ENCODE measurements at places on chromosomes 16 and 17.

- DNase-seq, result no peak
Observed at GRCh38 chr16:31134625-31135534, 647 bp downstream of the PRSS8 start.

DNA sequence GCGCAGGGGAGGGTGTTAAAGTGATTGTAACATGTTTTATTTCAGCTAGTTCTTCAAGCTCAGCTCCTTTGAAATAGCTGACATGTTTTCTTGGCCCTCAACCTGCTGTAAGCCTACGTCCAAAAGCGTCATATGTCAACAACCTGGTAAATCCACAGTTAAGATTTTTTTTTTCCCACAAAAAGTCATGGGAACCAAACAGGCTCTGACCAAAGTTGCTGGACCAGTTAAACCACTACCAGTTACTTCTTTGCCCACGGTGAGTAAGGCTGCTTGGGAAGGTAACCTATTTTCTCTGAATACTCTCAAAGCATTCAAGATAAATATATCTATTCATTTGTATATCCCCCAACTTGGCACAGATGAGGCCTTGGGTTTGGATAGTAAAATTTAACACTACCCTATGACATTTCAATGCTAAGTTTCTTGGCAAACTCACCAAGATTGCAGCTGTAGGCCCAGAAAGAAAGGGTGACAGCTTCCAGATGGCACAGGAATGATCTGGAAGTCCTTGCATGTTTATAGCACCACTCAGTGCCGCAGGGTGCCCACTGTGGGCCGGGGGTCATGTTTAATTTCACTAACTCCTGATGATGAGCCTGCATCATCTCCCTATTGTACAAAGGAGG is 166.2 kb downstream of the XYLT1 start:
- no peak for DNase-seq

GRCh38 chr17:17207998-17208397 is 1.9 kb upstream of the PLD6 start:
- DNase-seq, result no peak

DNA sequence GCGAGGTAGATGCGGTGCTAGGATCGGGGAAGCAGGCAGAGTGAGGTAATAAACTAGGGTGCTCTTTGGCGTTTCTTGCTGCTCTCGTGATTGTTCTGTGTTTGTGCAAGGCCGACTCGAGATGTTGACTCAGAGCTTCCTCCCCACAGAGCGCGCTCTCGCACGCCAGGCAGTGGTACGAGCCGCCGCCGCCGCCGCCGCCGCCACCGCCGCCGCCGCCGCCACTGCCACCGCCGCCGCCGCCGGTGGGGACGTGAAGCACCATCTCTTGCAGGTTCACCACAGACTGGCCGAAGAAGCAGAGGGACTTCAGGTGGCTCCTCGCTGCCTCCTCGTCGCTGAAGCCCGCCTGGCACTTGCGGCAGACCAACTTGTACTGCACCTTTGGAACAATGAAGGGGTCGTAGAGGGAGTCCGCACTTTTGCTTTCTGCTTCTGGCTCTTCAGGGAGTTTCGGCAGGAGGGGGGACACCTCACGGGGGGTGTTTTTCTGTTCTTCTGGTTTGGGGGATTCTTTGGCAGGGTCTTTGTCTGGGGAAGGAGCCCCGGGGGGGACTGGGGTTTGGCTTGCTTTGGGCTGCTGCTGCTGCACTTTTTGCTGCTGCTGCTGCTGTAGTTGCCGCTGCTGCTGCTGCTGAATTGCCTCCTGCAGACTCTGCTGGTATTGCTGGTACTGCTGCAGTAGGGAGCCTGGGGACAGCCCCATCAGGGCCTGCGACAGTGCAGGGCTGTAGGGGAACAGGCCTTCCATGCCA is 260.2 kb downstream of the ZFHX3 start:
- DNase-seq, result peak; percentile 40

GRCh38 chr16:1612320-1613111 is at the start of gene CRAMP1:
CRAMP1 (plus strand) TSS chr16:1612360; CDS start chr16:1614640, 2,280 bp downstream.
- DNase-seq, result no peak

DNA sequence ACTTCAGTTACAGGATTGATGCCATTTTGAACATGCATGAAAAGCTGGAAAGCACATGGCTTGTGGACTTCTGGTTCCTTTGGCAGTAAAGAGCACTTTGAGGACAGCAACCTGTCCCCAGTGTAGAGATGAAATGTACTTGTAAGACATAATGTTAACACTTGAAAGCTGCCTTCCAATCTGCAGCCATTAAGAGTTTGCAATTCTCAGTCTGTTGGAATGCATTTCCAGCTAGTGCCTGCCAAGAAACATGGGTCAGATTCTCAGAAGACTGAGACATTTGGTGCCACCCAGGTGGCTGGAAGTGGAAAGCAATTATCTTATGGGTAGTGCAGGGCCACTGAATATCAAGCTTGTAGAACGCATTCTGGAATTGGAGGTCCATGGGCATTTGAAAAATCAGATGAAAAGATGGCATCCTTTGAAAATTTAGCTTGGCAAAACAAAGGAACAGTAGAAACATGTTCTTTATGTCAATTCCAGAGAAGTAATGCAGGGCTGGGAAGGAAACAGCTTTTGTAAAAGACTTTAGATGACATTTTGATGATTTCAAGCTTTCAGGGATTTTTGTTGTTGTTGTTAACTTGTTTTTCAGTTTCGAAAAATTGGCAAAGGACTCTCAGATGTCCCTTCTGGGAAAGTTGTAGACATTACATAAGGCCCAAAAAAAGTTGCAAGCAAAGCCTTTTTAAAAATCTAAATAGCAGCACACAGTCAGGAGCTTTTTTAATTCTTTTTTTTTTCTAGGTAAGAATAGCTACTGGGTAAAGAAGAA is 147.0 kb downstream of the ABCA8 start:
- no peak for DNase-seq

GRCh38 chr17:21539146-21539545 is 153.2 kb upstream of the KCNJ18 start:
- no peak for DNase-seq

All from right renal pelvis (tissue), 4 donors.